ENCODE measurements at places on chromosomes 5 and 9.

DNA sequence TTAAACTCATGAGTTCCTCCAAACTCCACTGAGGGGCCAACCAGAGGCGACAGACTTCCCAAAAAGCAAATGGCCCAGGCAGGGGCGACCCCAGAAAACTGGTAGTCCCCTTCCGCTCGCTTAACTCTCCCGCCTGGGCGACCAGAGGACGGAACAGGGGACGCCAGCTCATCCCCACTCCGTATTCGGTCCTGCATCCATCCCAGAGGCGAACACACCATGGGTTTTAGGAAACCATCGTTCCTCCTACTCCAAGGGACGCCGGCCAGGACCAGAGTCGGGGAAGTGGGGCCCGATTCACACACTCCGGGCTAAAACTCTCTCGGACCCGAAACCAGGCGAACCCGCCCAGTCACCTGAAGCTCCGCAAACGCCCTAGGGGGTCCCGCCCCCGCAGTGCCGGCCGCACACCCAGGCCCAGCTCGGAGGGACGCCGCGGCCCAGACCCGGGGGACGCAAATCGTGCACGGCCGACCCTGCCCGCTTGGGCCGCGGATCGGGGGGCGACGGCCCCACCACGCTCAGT lies 478 bp downstream of the TEX10 start:
- peak; percentile 76 for DNase-seq

- DNase-seq: no peak
Observed at GRCh38 chr9:5834214-5834613, 1.3 kb upstream of the ERMP1 start.

GRCh38 chr5:149297340-149298025 lies 25.8 kb downstream of the AFAP1L1 start:
- no peak for DNase-seq

DNA sequence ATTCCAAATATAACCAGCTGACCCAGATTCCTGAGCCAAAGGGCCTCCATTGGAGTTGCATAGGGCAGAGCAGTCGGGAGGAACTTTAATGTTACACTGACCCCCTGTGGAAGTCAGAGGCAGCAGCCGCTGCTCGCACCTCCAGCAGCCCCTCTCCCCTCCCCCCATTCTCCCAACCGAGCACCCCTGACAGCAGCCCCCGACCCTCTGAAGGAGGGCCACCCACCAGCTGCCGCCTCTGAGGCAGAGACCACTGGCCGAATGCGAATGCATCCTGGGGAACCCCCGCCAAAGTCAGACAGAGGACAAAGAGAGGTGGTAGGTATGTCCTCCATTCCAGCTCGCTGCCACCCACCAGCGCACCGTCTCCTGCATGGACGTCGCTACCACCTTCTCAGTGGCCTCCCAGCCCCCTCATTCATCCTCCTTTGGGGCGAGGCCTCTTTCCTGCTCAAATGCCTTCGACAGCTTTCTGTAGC lies 231.0 kb downstream of the CDK5RAP2 start:
- peak; percentile 54 for DNase-seq

GRCh38 chr5:93608855-93609254 lies 25.8 kb downstream of the NR2F1 start:
- DNase-seq: no peak

DNA sequence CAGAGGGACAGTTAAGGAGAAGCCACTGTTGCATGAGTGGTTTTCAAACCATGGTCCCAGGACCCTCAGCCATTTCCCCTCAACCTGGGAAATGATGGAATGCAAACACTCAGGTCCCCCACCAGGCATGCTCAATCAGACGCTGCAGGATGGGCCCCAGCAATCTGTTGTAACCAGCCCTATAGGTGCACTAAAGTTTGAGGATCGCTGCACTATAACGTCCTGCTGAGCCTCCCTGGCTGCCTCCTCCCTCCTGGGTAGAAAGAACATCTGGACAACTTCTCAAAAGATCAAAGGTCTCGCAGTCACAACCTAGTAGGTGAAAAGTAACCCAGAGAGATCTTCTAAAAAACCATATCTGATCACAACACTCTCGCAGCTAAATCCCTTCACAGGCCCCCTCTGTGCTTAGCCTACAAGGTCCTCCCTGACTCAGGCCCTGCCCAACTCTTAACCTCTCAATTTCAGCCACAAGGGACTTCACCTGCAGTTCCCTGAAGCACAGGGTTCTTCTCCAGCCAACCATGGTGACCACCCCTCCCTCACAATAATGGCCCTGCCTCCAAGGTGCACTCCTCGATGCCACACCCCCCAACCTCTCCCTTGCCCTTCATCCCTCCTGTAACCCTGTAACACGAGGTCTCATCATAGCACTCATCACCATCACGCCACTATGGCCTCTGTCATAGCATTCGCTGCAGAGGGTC lies 3.5 kb downstream of the SHB start:
- no peak for DNase-seq

DNA sequence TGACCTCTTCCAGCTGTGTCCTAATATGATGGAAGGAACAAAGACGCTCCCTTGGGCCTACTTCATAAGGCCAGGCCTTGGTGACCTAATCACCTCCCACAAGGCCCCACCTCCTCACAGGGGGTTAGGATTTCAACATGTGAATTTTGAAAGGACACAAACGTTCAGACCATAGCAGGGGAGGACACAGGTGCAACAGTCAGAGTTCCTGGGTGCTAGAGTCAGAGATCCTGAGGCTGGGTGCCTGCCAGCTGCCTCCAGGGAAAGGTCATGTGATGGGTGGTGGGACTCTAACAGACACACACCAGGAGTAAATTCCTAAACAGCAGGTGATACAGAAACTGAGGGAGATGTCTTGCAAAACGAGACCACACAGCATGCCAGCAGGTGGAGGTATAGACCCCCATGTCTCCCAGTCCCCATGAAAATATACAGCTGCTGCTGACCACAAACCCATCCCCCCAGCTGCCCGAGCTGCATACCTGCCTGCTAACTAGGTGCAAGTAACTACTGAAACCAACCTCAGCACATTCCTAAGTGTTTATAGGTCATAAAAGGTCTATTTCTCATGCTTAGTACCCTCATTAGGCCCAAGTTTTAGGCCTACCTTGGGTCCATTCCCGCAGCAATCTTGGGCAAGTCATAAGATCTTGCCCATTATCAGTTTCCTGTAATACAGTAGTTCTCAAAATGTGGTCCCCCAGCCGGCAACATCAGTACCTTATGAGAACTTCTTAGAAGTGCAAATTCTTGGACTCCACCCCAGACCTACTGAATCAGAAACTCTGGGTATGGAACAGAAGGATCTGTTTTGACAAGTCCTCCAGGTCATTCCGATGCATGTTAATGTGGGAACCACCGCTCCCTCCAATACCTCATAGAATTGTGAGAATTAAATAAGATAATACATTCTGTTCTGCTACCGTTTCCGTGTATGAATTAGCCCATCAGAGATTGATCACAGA lies 245.3 kb downstream of the ENC1 start:
- no peak for DNase-seq

- no peak for DNase-seq
Observed at GRCh38 chr9:98896632-98897031, 47.1 kb upstream of the COL15A1 start.

DNA sequence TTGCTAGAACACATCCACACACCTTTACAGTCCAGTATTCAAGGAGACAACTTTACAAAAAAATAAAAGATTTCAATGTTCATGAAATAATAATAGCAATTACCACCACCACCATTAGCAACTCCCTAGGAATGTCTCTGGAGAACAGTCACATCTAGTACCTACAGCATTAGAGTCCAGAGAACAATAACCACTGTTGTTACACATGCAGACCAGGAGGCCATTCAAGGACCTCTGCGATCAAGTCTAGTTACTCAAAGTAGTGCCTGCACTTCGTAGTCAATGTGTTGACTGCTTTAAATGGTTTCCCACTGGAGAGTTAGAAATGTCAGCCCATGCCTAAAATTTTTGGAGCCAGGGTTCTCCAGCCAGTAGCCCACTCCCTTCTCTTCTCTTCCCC lies 244.4 kb downstream of the DEPDC1B start:
- no peak for DNase-seq

- no peak for DNase-seq
Observed at GRCh38 chr5:42592401-42593140, 164.0 kb upstream of the CCDC152 start.

DNA sequence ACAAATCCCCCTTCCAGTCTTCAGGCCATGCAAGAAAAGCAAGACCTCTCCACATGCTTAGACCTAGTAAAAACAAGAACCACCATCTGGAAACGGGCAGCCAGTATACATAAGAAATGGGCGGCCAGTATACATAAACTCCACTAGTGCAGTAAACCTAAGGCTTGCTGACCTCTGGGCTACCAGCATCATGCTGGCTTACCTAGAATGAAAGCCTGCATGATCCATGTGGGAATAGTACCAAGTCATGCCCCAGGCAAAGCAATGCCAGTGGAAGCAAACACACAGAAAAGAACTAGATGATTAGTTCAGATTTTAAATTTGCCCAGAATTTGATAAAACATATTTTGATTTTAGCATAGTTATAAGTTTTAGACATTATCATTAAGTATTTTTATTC lies 1346.4 kb downstream of the EFNA5 start:
- no peak for DNase-seq

- DNase-seq: no peak
Observed at GRCh38 chr5:67094476-67095300, 101.9 kb downstream of the CD180 start.

DNA sequence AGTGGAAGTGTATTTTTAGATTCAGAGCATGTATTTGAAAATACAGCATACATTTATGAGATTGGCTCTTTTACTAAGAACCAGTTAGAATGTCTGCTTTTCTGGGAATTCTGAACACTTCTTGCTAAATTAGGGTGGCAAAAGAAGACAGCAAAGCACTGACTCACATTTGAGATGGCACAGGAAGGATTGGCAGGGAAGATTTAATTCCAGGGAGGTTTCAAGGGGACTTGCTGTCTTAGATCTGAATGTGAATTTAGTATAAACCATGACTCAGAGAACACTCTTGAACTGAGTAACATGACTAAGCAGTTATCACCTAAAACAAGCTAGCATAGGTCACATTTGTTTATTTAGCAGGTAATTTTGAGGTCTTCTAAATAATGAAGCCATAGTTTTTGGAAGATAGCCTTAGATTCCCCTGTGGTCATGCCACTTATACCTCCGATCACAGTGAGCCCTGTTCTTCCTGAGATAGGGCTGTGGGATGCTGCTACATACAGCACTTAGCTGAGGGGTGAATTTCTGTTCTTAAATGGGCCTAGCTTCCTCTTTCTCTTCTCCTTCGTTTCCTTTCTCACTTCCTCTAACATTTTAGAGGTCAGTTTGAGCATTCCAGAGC lies 173.8 kb downstream of the PCSK1 start:
- DNase-seq: no peak

DNA sequence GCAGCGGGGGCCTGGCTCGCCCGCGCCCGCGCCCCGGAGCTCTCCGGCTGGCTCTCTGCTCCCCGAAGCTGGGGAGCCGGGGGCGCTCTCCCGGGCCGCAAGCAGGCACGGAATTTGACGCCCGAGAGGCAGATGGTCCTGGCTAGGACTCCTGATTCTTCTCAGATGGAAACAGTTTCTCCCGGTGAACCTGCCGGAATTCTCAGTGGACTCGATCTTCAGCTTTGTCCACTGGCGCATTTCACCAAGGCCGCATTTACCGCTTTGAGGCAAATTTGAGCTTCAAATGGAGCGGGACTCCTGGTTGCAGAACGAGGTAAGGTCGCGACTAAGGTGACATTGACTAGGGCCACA lies 305.7 kb upstream of the KCNN2 start:
- DNase-seq: no peak

- no peak for DNase-seq
Observed at GRCh38 chr5:178279026-178279722, 46.6 kb upstream of the PHYKPL start.

- peak; percentile 88 for DNase-seq
Observed at GRCh38 chr5:132500931-132501628, 10.5 kb upstream of the IRF1 start.

- no peak for DNase-seq
Observed at GRCh38 chr5:10545084-10545483, 18.8 kb upstream of the ANKRD33B start.

- no peak for DNase-seq
Observed at GRCh38 chr9:135745686-135746324, 43.8 kb downstream of the KCNT1 start.

GRCh38 chr5:176388003-176388443 lies 375 bp downstream of the NOP16 start:
- DNase-seq: no peak

- DNase-seq: no peak
Observed at GRCh38 chr5:158195416-158196210, 336.7 kb upstream of the CLINT1 start.

DNA sequence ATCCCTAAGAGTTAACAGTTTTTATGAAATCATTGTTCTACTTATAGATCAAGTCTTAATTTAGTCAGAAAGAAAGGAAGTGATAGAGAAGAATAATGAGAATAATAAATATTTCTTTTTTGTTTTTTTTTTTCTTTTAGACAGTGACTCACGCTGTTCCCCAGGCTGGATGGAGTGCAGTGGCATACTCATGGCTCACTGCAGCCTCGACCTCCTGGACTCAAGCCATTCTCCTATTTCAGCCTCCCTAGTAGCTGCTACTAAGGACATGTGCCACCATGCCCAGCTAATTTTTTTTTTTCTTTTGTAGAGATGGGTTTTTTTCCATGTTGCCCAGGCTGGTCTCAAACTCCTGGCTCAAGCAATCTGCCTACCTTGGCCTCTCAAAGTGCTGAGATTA lies 11.0 kb downstream of the IFNA21 start:
- DNase-seq: no peak

- no peak for DNase-seq
Observed at GRCh38 chr9:3700772-3701171, 175.0 kb upstream of the RFX3 start.

DNA sequence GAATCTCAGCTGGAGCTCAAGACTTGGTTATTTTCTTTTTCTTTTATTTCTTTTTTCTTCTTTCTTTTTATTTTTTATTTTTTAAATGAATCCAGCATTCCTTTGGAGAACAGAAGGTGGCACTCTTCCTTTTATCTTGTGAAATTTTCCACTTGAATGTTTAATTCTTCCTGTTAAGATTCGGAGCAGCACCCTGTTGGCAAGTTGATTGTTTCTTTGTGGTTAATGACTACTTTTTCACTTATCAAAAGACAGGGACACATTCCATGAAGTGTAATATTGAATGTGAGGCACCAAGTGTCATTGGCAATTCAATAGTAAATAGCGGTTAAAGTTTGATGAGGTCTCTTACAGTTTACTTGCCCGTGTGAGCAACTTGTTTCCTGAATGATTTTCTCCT lies 240.5 kb upstream of the CHD1 start:
- DNase-seq: no peak

DNA sequence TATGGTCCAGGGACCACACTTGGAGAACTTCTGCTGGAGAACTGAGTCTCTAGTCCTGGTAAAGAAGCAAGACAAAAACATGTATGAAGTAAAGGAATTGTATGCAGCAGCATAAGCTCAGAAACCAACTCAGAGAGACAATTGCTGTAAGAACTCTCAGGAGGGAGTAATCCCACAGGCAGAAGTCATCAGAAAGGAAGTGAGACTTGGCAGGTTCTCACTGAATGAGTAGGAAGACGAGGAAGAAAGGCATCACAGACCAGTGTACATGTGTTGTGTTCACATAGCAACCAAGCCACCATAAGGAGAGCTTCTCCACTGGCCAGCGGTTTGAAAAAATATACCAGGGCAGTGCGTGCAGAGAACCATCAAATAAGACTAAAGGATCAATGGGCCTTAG lies 57.9 kb upstream of the FST start:
- no peak for DNase-seq
